NCI-H1436 (cell line): ENCODE measurements at places on chromosomes 1 and 21.

DNA sequence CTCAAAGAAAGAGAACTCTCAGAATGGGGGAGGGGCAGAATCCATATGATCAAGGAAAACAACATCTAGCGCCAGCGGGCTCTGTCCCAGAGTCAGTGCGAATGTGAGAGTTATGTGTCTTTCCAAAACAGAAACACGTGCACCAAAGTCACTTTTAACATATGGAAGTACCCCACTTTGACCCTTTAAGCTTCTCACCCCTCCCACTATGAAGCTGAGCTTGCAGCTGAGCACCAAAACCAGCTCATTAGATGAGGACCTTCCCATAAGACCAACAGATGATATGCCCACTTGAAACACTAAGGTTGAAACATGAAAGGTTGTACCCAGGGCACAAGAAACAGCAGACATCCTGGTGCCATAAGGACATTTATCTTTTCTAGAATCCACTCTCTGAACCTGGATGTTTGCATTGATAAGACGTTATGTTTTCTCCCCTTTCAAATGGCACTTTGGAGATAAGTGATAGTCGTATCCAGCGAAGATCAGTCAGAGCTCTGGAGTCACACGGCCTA is 171.0 kb downstream of the TGFBR3 start:
- no peak for DNase-seq

GRCh38 chr1:13600762-13601453 is 17.3 kb downstream of the PDPN start:
- DNase-seq, result no peak

DNA sequence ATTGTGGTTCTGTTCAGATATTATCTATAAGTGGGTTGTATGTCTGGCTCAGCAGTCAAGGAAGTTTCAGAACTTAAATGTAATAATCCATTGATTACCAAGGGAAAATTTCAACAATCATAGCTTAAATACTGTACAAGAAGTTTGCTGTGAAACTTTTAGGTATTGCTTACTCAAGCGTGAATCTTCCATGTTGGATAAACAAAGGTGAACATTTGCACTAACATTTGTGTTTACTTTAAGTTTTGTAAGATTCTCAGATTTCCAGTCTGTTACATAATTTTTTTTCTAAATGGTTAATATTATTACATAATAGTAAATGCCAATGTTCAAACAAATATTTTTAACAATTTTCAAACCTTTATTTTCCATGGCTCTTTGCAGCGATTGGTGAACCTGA is 285.6 kb downstream of the NCAM2 start:
- DNase-seq, result no peak

DNA sequence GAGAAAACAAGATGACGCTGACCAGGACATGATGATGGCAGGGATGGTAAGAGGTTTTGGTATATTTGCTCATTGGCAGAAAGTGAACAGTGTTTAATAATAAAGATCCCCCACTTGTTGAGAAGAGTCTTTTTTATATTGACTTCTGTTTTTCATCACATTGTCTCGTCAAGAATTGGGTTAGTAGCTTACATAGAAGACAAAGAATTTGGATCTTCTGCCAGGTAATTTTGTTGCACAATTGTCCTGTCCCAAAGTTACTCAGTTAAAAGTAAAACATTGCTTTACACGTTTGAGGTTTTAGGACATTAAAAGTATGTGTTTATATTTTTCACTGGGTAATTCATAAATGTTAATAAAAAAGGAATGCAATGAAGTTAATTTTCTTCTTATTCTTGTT is 48.3 kb upstream of the LAMC2 start:
- DNase-seq, result no peak

- no peak for DNase-seq
These were observed 29.6 kb downstream of the TSNAX start for GRCh38 chr1:231557898-231558707.

- DNase-seq, result no peak
These were observed 103.6 kb downstream of the LRRC40 start for GRCh38 chr1:70101774-70102173.

GRCh38 chr1:151944126-151944856 is 35.0 kb upstream of the THEM4 start:
- peak; percentile 33 for DNase-seq

- no peak for DNase-seq
These were observed 23.7 kb downstream of the MRPL37 start for GRCh38 chr1:54223441-54224202.

GRCh38 chr1:23692308-23692871 is 784 bp downstream of the RPL11 start:
- no peak for DNase-seq

GRCh38 chr1:5821540-5822176 is 170.6 kb downstream of the NPHP4 start:
- DNase-seq, result no peak

- DNase-seq, result no peak
These were observed 55.1 kb downstream of the PTGER3 start for GRCh38 chr1:70992521-70992920.

DNA sequence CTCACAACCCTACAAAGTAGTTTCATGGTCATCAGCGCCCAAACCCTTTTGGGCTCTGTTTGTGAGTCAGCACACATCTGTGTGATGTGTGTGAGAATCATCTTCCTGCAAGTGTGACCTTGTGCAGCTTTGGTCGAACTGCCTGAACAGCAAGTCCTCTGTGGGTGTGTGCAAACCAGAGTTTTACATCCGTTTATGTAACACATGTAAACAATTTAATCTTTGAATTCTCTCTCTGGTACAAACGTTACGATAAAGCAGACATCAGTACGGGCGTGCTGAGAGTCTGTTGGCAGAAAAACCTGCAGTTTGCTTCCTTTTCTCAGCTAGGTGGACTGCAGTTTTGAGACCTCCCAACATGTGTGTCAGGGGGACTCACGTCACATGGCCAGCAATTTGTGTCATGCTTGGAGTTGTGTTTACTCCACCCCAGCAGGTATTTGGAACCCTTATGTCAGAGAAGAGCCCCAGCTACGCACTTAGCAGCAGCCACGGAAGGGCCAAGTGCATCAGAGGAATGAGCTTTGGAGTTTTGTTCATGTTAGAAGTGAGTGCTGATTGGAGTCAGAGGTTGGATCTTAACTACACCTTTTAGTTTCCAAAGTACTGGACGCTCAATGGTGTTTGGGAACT is 230.8 kb downstream of the PAPPA2 start:
- DNase-seq, result no peak

DNA sequence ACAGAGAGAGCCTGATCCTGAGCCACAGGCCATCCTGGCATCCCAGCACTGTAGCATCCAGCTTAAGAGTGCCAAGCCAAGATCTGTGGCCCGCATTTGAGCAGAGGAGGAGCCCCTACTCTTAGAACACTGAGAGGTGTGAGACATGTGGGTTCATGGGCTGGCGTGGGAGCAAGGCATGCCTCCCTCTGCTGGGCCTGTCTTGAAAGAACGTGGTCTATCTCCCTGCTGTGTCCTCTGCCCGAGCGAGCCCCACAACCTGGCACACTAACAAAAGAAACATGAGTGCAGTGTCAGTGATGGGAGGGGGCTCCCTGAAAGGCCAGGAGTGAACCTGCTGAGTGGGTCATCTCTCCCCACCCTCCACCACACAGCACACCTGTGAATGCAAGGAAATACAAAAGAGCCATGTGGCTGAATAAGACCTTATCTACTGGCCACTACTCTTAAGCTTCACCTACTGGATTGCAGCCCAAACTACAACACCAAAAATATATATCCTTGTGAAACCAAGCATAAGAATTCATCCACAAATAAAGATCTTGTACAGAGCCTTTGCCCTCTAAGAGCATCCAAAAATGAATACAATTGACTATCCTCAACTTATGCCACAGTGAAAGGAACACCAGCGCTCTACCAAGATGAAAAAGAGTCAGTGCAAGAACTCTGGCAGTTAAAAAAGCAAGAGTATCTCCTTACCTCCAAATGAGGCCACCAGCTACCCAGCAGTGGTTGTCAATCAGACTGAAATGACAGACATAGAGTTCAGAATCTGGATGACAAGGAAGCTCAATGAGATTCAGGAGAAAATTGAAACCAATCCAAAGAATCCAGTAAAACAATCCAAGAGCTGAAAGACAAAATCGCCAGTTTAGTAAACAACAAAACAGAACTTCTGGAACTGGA is 259.4 kb upstream of the DAB1 start:
- no peak for DNase-seq

- DNase-seq, result no peak
These were observed 45.7 kb downstream of the NAV1 start for GRCh38 chr1:201584471-201585092.

GRCh38 chr1:174398246-174398645 is 49.5 kb upstream of the GPR52 start:
- DNase-seq, result no peak

GRCh38 chr1:201886103-201886885 is 2.4 kb upstream of the SHISA4 start:
- no peak for DNase-seq

DNA sequence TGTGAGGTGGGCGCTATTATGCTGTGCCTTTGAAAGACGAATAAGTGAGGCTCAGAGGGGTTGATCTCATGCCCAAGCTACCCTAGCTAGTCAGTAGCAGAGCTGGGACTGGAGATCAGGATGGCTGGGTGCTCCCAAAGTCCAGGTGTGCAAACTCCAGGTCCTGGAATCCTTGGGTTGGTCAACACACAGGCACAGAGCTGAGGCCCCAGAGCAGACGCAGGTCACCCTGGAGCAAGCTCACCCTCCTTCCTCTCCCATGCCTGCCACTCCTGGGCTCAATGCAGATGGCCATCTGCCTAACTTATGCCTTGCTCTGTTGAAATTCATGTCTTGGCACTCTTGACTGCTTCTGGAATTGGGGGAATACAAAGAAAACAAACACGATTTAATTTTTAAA is 587.2 kb downstream of the PTPRU start:
- DNase-seq, result no peak

DNA sequence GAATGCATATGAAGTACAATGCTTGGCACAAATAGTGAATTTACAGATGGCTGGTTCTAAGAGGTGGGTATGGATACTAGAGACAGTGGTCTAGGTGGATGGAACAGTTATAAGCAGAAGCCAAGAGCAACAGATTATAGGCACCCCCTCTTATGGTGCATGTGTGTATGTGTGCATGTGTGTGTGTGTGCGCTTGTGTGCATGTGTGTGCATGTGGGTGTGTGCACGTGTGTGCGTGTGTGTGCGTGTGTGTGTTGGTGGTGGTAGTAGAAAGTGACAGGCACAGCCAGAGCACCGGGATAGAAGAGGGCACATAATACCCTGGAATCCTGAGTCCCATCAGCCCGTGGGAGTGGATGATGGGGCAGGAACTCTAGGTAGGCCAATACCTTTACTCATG is 1.3 kb downstream of the NCMAP start:
- no peak for DNase-seq

DNA sequence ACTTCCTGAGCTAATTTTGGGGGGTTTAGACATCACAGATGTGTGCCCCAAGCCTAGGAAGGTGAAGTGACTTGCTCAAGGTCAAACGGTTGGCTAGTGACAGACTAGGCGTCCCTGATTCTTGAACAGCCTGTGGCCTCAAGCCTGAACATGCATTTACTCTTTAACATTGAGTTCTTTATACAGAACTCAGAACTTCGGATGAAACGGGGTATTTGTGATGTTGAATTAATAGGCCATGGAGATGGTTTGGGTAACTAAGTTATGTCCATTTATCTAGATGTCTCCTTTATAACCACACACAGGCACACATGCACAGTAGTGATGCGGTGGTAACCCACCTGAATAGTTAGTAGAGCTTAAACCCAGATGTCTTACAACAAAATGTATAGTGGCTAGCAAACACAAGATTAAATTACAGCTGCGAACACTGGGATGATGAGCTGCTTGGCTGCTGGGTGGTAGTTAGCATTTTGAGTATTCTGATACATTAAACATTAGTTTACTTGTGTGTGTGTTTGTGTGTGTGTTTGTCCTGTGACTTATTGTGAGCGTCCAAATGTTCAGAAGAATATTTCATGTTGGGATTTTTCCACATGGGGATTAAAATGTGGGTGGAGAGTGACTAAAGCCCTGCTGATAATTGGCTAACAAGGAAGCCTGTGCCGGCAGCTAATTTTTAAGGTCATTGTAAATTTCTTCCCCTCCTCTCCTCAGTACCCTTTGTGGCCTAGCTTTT is 2.3 kb downstream of the ATP1A1 start:
- no peak for DNase-seq

GRCh38 chr1:181062836-181063428 is 25.6 kb upstream of the IER5 start:
- no peak for DNase-seq

GRCh38 chr1:150521196-150521968 is 5.8 kb downstream of the FALEC start:
- DNase-seq, result no peak

- DNase-seq, result no peak
These were observed 15.8 kb downstream of the MYOM3 start for GRCh38 chr1:24096009-24096738.

- DNase-seq, result no peak
These were observed 16.5 kb upstream of the PKP1 start for GRCh38 chr1:201266774-201267173.

DNA sequence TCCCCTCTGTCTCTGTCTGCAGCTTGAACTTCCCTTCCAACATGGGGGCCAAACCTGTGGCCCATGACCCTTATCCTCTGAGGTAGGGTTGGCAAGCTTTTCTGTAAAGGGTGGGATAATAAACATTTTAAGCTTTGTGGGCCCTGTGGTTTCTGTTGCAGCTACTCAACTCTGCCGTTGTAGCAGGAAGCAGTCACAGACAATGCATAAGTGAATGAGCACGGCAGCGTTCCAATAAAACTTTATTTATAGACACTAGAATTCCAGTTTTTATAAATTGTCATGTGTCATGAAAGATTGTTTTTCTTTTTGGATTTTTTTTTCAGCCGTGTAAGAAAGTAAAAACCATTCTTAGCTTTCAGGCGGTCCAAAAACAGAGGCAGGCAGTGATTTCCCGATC is 18.2 kb upstream of the CDK18 start:
- no peak for DNase-seq

- DNase-seq, result no peak
These were observed 93.6 kb upstream of the DEPDC1 start for GRCh38 chr1:68590473-68590872.

GRCh38 chr1:153507926-153508583 is 27.7 kb downstream of the S100A6 start:
- no peak for DNase-seq

DNA sequence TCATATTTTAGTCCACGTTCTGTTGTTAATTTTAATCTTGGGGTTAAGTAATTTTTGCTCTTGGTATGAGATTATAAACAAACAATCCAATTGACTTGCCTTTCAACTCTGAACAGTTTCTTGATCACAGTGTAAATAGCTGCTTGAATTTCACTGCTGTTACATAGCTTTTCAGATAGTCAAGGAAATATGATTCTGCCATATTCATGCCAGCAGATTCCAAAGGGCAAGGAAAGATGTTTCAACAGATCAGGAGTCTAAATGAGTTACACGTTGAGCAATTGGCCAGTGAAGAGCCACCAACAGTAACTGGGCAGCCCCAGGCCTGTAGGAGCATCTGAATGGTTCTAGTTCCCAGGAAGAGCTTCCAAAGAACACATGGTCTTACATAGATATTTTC is 93.6 kb downstream of the LEPR start:
- DNase-seq, result no peak
